Kidney (tissue), 22 donors: ENCODE measurements at places on chromosomes 6 and 20.

- H3K4me3 ChIP-seq, result no peak overlapping the region
- peak; percentile 83 for DNase-seq
- H3K27ac ChIP-seq, result no peak overlapping the region
- H3K4me1 ChIP-seq, result no peaks in the 10 kb centered on the region
These were observed 22.7 kb downstream of the LAMA4 start for GRCh38 chr6:112231594-112232060.

GRCh38 chr6:79330704-79331103, 96.2 kb upstream of the HMGN3 start:
- no peaks in the 10 kb centered on the region for H3K4me1 ChIP-seq
- H3K36me3 ChIP-seq, result no peaks in the 10 kb centered on the region
- H3K4me3 ChIP-seq, result no peak overlapping the region
- H3K27me3 ChIP-seq, result no peaks in the 10 kb centered on the region
- no peak overlapping the region for H3K27ac ChIP-seq

DNA sequence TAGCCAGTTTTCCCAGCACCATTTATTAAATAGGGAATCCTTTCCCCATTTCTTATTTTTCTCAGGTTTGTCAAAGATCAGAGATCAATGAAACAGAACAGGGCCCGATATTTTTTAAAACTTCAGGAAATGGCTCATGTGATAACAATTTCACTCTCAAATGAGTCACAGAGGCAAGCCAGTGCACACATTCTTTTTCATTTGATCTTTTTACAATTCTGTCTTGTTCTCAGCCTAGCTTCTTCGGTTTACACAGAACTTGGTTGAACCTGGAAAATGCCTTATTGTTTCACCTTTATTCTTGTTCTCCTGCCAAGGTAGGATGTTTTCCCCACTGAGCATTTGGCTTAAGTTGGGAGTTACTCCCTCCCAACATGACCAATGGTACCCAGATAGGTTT, 258.9 kb downstream of the COL12A1 start:
- no peak overlapping the region for H3K27ac ChIP-seq
- no peaks in the 10 kb centered on the region for H3K27me3 ChIP-seq
- DNase-seq, result no peak
- H3K4me3 ChIP-seq, result no peak overlapping the region
- H3K4me1 ChIP-seq, result no peaks in the 10 kb centered on the region

GRCh38 chr20:63022501-63022900, 15.7 kb upstream of the BHLHE23 start:
- no peaks in the 10 kb centered on the region for H3K4me1 ChIP-seq
- H3K4me3 ChIP-seq, result no peak overlapping the region
- H3K27ac ChIP-seq, result no peak overlapping the region
- DNase-seq, result no peak
- H3K27me3 ChIP-seq, result peaks cover 18% of the 10 kb centered on the region

- peak; percentile 85 for DNase-seq
- peaks cover 5% of the 10 kb centered on the region for H3K4me1 ChIP-seq
- H3K27ac ChIP-seq, result no peak overlapping the region
- no peaks in the 10 kb centered on the region for H3K27me3 ChIP-seq
These were observed 26.5 kb downstream of the MTHFD1L start for GRCh38 chr6:150891888-150892485.

GRCh38 chr6:149905911-149906371, 8.0 kb upstream of the RAET1E start:
- no peak overlapping the region for H3K27ac ChIP-seq
- no peak for DNase-seq
- no peaks in the 10 kb centered on the region for H3K36me3 ChIP-seq

DNA sequence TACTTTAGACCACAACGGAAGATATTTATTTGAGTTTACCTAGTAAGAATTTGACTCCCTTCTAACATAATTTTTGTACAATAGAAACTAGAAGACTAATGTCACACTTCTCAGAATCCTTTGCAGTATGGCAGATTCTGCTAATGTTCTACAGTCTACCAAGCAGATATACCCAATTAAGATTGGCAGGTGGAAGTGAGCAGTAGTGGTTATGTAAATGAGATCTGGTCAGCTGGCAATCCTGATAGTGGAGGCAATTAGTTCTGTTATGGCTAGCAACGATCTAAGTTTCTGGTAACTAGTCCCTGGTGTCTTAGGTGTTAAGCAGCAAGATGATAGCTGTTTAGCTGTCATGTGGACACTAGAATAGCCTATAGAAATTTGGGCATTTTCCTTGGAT, 101.0 kb downstream of the CENPW start:
- H3K36me3 ChIP-seq, result no peaks in the 10 kb centered on the region
- H3K27me3 ChIP-seq, result no peaks in the 10 kb centered on the region
- no peaks in the 10 kb centered on the region for H3K4me1 ChIP-seq
- DNase-seq, result no peak
- no peak overlapping the region for H3K4me3 ChIP-seq
